ENCODE measurements at places on chromosomes 11 and 22.

- DNase-seq: no peak
These were observed 22.0 kb downstream of the FADS3 start for GRCh38 chr11:61869429-61869707.

DNA sequence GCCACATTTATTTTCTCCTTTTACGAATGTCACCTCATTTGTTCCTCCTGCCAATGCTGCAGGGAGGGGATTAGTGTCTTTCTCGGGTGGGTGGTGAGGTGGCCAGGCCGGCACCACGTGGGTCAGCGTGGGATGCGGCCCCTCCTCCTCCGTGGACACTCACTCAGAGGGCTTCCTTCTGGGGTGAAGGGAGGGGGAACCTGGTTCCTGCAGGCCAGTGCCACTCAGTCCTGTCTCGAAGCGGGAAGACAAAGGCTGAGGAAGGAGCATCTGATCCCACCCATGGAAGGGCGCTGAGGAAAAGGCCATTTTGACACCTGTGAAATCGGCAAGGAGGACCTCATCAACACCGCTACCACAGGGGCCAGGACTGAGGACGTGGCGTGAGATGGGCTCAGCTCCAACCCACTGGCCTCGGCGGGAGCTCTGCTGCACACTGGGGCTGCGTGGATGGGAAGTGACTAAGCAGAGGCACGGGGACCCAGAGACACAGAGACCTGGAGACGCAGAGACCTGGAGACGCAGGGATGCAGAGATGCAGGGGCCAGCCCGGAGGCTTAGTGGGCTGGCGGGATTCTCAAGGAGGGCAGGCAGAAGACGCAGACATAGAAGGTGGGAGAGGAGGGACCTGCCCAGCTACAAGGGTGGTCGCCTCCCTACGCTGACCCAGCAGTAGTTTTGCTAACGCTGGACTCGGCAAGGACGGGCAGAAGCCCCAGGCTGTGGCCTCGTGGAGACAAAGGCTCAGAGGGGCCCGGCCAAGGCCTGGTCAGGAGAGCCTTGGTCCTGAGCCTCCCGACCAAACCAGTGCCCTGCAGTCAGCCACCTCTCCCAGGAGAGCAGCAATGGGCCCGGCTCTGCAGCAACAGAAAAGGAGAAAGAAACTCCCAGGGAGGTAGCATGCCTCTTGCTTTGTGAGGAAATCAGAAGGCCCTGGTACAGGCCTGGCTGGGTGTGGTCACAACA is 1071.2 kb downstream of the BRD1 start:
- DNase-seq: no peak

DNA sequence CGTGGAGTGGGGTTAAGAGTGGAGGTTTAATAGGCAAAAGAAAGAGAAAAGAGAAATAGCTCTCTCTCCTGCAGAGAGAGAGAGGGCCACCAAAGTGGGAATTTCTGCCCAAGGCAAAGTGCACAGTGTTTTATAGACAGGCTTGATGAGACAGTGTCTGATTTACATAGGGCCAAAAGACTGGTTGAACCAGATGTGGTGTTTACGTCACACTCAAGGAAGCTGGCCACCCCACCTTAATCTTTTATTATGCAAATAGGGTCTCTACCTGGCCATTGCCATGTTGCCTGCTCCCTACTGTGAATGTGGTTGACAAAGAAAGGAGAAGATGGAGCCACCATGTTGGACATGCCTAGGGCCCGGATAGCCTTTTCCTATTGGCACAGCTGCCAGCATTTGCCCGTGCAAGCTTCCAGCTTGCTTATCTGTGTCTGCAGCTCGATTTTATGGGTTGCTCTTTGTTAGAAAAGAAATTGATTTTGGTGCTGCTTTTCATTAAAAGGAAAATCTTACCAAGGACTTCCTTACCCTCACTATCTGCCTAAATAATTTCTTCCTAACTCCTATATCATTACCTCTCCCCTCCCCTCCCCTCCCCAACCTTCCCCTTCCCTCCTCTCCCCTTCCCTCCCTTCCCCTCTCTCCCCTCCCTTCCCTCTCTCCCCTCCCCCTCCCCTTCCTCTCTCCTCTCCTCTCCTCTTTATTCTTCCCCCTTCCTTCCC is 436.0 kb downstream of the NELL1 start:
- no peak for DNase-seq

- DNase-seq: no peak
These were observed 256.9 kb downstream of the KIRREL3 start for GRCh38 chr11:126743628-126744027.

GRCh38 chr11:66570079-66570849 is 1.9 kb upstream of the CTSF start:
- no peak for DNase-seq

- no peak for DNase-seq
These were observed 10.0 kb downstream of the PVALB start for GRCh38 chr22:36806835-36807234.

GRCh38 chr11:47606731-47607130 is 12.5 kb upstream of the C1QTNF4 start:
- no peak for DNase-seq

- DNase-seq: no peak
These were observed at the start of gene OR51A7 for GRCh38 chr11:4903484-4903883. Gene OR51A7, plus strand, starts transcription at chr11:4903783. Its CDS starts 3,587 bp downstream, at chr11:4907370.

GRCh38 chr22:36569999-36570398 is 41.0 kb upstream of the EIF3D start:
- no peak for DNase-seq

DNA sequence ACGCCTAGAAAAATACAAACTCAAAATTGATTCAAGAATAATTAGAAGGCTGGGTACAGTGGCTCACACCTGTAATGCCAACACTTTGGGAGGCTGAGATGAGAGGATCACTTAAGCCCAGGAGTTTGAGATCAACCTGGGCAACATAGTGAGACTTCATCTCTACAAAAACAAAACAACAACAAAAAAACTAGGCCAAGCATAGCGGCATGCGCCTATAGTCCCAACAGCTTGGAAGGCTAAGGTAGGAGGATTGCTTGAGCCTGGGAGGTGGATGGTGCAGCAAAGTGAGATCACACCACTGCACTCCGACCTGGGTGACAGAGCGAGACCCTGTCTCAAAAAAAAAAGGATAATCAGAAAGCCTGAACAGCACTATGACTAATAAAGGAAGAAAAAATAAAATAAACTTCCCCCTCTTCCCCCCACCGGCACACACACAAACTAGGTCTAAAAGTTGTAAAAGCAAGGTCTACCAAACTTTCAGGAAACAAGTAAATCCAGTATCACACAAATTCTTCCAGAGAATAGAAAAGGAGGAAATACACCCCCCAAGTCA is 35.8 kb downstream of the RRAS2 start:
- DNase-seq: no peak

GRCh38 chr11:9787981-9788521 is 124.2 kb downstream of the SWAP70 start:
- no peak for DNase-seq

DNA sequence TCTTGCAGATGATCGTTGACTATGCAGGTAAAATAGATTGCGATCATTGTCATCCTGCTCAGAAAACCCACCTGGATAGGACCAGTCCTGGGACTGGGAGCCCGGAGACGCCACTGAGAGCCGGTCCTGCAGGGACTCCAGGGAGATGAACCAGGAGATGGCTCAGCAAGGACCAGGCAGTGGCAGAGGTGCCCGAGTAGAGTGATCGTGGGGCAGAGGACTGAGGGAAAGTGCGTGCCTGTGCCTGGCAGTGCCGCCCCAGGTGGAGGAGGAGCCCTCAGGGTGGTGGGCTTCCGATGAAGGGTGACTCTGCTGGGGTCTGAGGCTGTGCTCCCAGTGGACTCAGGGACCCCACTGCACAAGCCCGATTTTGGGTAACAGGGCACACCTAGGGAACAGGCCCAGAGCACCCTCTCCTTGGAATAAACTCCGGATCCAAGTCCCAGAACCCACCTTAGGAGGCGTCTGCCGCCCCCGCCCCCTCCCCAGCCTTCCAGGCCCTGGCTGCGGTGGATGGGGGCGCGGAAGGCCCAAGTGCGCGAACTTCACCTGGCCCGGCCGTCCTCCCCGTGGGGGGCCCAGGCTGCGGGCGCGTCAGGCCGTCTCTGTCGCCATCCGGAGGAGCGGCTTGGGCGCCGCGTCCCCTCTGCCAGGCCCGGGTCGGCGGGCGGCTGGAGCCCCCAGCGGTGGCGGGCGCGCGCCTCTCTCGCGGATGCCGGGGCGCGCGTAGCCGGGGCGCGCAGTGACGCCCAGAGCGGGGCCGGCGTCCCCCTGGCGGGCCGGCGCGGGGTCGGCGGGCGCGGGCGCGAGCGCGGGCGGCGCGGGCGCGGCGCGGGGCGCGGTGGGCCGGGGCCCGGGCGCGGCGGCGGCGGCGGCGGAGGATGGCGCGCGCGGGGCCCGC is 1338.8 kb downstream of the BRD1 start:
- no peak for DNase-seq

DNA sequence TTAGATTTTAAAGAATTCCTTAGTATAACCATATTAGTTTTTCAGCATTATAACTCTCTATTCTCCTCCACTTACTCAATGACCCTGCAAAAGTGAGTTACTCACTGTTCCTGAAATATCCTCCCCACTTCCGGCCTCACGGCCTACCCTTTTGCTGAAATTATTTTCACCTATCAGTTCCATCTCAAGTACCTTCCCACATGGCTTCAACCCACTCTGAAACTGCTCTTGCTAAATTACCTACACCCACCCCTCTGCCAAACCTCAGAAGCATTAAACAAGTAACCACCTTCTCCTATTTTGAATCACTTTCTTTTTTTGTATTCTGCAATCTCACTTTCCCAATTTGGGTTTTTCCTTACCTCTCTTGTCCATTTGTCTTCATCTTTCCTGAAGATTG is 37.7 kb downstream of the OR5P2 start:
- no peak for DNase-seq

DNA sequence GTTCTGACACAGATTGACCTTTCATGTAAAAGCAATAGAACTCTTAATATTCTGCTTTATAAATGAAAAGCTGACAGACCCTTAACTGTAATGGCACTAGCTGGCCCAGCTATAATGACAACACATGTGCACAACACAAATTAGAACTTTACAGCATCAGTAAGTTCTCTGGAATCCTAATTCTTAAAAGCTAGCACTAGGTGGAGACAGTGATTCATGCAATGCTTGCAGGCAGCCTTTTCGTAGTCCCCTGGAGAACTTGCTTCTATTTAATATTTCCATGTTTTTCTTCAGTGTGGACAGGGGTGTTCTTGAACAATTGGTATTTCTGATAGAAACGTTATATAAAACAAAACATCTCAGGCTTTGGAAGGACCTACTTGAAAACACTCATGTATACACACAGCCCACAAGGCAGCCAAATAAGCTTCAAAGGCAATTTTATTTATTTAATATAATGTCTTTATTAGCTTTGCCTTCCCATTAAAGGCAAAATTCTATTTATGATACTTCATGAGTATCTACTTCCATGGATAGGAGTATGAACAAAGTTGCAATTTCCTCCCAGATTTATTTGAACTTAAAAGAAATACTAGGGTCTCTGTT is 374.3 kb upstream of the MPPED2 start:
- DNase-seq: peak; percentile 27

DNA sequence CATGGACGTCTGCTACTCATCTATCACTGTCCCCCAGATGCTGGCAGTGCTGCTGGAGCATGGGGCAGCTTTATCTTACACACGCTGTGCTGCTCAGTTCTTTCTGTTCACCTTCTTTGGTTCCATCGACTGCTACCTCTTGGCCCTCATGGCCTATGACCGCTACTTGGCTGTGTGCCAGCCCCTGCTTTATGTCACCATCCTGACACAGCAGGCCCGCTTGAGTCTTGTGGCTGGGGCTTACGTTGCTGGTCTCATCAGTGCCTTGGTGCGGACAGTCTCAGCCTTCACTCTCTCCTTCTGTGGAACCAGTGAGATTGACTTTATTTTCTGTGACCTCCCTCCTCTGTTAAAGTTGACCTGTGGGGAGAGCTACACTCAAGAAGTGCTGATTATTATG is 9.2 kb upstream of the OR9Q2 start:
- DNase-seq: no peak

DNA sequence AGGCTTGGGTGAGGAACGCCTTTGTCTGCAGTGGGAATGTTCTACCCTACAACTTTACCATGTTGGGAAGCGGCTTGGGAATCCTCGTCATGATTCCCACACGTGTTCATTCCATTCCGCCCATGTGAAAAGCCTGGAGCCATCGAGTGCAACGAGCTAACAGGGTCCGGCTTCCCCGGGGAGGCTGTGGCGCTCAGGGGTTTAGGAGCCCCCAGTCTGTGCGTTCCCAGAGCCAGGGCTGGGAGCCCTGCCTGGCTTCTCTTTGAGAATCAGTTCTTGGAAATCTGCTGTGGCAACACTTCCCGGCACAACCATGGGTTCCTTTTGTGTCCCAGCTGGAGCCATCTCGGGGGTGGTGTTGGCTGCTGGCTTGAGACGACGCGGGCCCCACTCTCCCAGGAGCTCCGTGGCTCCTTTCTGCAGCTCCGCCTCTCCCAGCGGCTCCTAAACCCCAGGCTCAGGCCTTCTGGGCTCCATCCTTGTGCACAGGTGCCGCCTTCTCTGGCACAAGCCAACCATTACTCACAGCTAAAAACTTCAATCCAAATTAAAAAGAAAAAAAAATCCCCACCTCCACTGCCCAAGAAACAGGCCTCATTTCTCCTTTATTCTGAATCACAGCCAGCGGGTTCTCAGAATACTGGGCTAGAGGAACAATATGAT is 18.7 kb upstream of the PPFIA1 start:
- no peak for DNase-seq

- DNase-seq: no peak
These were observed 37.9 kb downstream of the CELF1 start for GRCh38 chr11:47514825-47515647.

GRCh38 chr11:121225382-121225781 is 67.2 kb upstream of the SC5D start:
- DNase-seq: no peak

DNA sequence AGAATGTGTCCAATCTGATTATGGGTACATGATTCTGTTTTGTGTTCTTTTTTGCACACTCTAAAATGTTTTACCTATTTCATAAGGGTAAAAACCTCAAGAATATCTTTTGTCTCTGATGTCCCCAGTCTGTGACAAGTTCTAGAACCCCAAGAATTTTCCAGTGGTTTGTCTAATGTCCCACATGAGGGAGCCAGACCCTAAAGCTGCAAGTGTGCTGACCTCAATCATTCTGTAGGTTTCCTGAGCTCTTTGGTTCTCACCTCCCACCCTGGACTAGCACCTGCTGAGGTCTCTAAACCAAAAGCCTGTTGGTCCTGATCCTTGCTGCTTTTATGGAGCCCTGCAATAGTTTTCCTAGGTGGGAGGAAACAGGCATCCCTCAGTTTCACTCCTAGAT is 149.8 kb upstream of the MPPED2 start:
- no peak for DNase-seq

GRCh38 chr22:26496456-26496855 is 12.8 kb downstream of the SRRD start:
- no peak for DNase-seq

DNA sequence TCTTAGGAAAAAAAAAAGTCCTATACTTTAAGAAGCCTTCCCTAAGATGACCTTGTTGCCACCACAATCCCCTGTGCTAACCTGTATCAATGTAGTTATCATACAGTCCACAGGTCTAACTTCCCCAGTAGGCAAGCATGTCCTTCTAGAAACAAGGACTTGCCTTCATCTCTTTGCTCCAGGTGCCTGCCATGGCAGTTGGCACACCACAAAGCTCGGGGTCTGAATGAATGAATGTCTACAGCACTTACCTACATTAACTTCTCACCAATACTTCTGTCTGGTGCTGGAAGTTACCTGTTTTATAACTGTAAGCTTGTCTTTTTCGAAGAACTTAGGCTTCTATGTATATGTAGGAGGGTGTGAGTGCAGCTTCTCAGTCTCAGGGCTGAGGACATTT is 23.4 kb downstream of the CLPB start:
- DNase-seq: no peak

- DNase-seq: no peak
These were observed 14.3 kb downstream of the GDPD4 start for GRCh38 chr11:77287136-77287535.
